ENCODE measurements at places on chromosomes 16 and 17.

DNA sequence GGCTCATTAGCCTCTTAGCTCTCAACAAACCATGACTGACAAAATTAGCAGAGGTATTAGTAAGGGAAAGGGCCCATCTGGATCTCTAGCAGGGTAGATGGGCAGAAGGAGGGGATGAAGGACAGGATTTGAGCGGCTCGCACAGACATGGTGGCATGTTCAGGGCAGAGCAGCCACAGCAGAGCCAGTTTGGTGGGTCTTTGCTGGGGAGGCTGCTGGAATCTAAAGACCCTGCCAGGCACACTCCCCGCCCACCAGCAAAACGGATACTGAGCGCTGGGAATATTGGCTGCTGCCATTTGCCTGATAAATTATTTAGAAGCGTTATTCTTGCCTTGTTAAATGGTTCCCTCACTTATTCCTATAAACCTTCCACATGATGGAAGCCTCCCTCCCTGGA is 20.7 kb upstream of the NAT9 start:
- H3K27ac ChIP-seq: no peak overlapping the region
- H3K4me1 ChIP-seq: peaks cover 11% of the 10 kb centered on the region
- H3K4me3 ChIP-seq: no peak overlapping the region
- no peaks in the 10 kb centered on the region for H3K27me3 ChIP-seq
- DNase-seq: no peak
- peaks cover 87% of the 10 kb centered on the region for H3K36me3 ChIP-seq

GRCh38 chr16:74922150-74923138 is 62.5 kb downstream of the WDR59 start:
- H3K27ac ChIP-seq: no peak overlapping the region
- no peak for DNase-seq
- H3K4me3 ChIP-seq: no peak overlapping the region

DNA sequence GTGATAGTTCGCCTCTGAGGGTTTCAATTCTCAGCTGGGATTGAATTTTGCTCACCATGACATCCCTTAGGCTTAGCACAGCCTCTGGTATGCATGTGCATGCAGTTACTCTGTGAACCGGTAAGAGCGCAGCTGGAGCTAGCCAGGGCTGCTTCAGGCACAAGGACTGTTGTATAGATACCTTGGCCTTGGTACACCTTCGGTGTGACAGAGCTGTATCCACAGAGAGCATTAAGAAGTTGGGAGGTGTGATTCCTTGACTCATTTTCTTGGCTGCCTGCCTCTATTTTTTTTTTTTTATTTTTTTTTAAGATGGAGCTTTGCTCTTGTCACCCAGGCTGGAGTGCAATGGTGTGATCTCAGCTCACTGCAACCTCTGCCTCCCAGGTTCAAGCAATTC is 2.2 kb upstream of the NUTF2 start:
- no peaks in the 10 kb centered on the region for H3K27me3 ChIP-seq
- H3K4me1 ChIP-seq: peaks cover 75% of the 10 kb centered on the region
- H3K4me3 ChIP-seq: peak overlapping the region; percentile 82
- DNase-seq: no peak
- H3K36me3 ChIP-seq: peaks cover 4% of the 10 kb centered on the region
- H3K27ac ChIP-seq: peak overlapping the region; percentile 99

DNA sequence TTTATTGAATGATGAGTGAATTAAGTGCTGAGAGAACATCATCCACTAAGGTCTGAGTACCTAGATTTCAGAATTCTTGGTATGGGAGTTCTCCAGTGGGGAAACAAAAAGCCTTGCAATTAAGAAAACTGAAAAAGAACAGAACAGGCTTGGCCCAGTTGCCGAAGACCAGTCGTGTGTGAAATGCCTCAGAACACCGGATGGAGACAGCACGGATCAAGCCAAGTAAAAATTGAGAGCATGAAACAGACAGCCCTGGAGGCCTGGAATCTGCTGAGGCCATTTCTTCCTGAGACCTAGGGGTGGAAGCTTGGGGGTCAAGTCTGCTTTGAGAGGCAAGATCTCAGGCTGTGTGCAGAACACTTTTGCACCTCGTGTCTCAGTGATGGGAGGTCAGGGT is 43.3 kb downstream of the GRIN2A start:
- no peak for DNase-seq
- H3K27ac ChIP-seq: no peak overlapping the region

GRCh38 chr16:4246777-4247459 is 5.0 kb upstream of the SRL start:
- no peaks in the 10 kb centered on the region for H3K36me3 ChIP-seq
- H3K4me1 ChIP-seq: peaks cover 8% of the 10 kb centered on the region
- peak overlapping the region; percentile 69 for H3K27ac ChIP-seq

- H3K4me1 ChIP-seq: no peaks in the 10 kb centered on the region
- no peaks in the 10 kb centered on the region for H3K36me3 ChIP-seq
- H3K27me3 ChIP-seq: peaks cover 77% of the 10 kb centered on the region
- no peak for DNase-seq
- H3K4me3 ChIP-seq: no peak overlapping the region
Observed at GRCh38 chr17:4635823-4636375, 5.6 kb downstream of the ALOX15 start.

GRCh38 chr17:60315650-60316049 is 76.3 kb downstream of the USP32 start:
- no peaks in the 10 kb centered on the region for H3K4me1 ChIP-seq
- no peaks in the 10 kb centered on the region for H3K36me3 ChIP-seq
- no peaks in the 10 kb centered on the region for H3K27me3 ChIP-seq
